Spinal cord (tissue), 10 donors: ENCODE measurements at places on chromosomes 4 and X.

DNA sequence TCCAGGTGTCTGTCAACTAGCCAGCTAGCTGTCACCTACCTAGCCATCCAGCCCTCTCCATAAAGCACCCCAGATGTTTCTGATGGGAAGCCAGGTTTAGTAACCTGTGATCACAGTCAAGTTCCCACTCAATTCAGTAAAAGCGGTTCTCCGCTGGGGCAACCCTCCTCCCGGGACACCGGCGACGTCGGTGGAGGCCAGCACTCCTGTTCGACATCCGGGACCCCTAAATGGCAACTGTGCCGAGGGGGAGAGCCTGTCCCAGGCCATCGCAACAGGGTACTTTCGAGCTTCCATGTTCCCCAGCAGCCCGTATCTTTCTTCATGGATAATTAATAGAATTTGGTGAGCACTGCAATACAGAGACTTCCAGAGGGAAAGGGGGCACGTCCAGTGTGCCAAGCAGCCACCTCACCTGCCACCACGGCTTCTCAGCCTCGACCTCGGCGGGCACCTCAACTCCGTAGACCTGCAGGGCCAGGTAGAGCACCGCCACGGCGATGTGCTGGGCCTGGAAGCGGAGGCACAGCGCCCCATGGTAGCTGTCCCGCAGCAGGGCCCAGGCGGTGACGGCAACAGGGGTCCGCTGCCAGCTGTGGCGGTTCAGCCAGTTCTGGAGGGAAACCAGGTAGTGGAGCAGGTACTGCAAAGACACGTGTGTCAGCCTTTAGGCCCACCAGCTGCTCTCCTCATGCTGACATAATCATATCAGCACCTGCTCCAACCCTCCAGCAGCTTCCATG, 6.7 kb downstream of the CCNQ start:
- no peak for DNase-seq

DNA sequence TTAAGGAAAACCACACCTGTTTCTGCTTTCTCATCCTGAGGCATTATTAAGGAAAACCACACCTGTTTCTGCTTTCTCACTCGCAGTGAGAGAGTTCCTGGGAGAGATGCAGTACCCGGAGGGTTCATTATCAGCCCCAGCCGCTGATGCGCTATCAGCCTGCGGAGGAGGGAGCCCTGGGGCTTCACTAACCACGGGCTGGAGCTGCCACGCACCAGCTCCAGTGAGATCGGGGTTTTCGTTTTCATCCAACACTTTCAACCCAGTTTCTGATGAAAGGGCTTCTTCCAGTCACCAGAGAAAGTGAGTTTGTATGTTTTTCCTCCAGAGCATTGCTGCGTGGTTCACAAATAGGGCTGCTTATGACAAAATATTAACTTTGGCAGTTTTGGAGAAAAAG, 93.2 kb upstream of the PRKX start:
- DNase-seq, result peak; percentile 5

DNA sequence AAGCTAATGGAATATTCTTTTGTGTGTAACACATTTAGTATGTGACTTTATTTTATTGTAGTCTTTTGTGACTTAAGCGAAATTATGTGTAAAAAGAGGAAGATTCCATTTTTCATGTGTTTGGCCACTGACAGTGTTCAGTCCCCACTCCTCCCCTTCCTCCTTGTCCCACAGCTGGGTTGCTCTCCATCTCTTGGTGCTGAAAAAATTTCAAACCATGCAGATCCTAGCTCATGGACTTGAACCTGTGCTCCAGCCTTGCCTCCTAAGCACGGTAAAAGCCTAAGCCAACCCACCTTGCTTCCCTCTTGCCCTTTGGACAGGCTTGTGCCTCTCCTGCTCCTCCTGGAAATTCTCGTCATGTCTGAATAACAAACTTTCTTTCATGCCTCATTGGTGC, 2008.5 kb upstream of the TENM3 start:
- DNase-seq, result no peak

DNA sequence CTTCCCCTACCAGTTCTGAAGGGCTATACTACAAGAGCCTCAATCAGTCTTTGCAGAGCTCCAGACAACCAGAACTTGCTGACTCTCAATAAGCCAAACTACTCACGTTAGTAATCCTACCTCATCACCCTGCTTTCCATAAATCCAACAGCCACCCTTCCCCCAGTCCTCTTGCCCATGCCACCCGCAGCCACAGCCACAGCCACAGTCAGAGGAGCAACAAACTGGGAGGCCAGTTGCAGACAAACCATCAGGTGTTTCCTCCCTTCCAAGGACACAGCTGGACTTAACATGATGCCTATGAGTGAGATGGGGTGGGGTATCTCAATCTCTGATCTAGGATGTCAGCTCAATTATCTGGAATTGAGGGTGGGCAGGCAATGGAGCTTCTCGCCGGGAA, 1.0 kb downstream of the GABRA3 start:
- peak; percentile 3 for DNase-seq

- no peak for DNase-seq
These were observed 309.9 kb downstream of the NKX6-1 start for GRCh38 chr4:84189144-84189543.

- DNase-seq, result no peak
These were observed 306.5 kb downstream of the PRDM5 start for GRCh38 chr4:120616041-120616440.

DNA sequence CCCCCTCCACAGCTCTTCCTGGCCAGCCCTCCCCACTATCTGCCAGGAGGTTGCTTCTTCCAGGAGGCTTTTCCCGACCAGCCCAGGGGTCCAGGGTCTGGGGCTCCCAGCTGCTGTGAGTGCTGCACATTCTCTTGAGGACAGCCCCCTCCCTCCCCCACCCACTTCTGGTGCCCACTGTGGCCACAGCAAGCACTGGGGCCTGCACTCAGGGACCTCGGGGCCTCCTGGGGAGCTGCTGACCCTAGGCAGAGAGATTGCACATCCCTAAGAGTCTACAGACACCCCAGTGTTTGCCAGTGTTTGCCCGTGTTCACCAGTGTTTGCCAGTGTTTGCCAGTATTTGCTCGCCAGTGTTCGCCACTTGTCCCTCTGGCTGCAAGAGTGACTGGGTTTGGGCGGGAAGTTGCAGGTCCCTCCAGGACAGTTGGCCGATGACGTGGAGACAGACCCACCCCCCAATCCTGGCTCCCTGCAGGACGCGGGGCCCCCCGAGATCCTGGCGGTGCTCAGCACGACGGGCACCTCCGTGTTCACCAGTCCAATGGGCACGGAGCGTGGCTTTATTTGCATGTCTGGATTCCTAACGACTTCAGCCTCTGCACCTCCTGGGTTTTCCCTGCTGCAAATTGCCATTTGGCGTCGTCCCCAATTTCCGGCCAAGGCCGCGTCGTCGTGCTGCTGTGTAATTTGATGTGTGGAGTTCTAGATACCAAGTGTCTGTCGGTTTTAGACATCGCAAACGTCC, 87.5 kb upstream of the NKX1-1 start:
- DNase-seq, result no peak

GRCh38 chr4:169164669-169165415, 105.9 kb downstream of the SH3RF1 start:
- no peak for DNase-seq

- DNase-seq, result no peak
These were observed 61.7 kb upstream of the STX18 start for GRCh38 chr4:4603592-4603991.

DNA sequence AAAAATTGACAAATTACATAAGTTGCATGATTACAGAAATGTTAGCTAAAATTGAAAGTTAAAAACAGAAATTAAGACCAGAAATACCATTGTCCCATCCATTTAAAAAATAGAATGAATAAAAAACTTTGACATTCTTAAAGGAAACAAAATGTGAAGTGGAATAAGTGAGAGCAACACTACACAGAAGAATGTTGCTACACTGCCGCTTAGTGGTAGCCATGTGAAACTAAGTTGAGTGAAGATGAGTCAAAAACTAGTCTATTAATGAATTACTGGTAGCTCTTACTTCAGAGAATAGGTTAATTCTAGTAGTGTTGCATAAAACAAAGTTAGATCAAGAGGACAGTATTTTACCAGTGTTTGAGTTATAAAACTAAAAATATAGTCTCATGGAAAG, 571.0 kb upstream of the KLHL4 start:
- peak; percentile 62 for DNase-seq

DNA sequence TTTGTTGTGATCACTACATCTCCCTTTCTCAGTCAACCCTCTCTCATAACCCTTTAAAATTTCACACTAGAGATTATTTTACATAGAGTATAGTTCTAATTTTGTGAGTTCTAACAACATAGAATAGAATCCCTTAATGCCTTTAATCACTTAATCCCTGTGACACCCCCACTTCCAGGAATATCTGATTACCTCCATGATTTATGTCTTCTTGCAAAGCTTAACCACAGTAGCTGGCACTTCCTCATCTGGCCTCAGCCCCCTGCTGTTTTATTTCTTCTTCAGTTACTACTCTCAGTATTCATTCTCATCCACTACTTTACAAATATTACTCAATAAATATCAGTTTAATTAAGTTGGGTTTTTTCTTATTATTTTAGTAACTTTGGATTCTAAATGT, 340.9 kb downstream of the CENPC start:
- DNase-seq, result no peak

DNA sequence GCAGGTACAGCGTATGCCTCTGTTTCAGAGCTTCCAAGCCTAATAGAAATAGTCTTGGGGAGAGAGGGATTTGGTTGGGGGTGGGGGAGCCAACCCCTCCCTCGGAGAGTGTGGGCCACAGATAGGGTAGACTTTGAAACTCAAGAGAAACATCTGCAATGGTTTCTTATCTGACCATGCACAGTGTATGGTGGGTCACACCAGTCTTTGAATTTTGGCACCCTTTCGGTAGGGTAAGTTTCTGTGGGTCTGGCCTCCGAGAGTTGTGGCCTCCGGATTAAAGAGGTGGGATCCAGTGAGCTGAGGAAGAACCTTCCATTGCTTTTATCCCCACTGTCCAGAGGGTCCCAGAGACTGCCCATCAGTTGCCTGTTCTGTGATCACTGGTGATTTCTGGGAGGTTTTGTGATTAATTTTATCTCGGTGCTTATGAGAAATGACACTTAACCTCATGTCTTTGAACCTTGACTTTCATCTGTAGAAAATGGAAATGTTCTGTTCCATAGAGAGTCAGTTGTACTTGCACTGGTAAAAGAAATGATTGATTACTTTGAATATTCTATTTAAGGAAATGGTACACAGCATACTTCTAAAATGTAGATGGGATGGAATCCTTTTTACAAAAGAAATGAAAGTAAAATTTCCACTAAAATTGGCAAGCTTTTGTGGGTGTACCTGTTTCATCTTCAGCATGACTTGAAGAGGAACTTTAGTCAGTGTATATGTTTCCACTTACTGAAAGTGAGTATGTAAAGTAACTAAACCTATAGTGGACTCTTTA, 62.7 kb downstream of the TMEM131L start:
- no peak for DNase-seq

GRCh38 chr4:155572106-155572703, 94.4 kb upstream of the GUCY1A1 start:
- DNase-seq, result no peak

- no peak for DNase-seq
These were observed 98.9 kb downstream of the KLHL8 start for GRCh38 chr4:87121341-87122065.

DNA sequence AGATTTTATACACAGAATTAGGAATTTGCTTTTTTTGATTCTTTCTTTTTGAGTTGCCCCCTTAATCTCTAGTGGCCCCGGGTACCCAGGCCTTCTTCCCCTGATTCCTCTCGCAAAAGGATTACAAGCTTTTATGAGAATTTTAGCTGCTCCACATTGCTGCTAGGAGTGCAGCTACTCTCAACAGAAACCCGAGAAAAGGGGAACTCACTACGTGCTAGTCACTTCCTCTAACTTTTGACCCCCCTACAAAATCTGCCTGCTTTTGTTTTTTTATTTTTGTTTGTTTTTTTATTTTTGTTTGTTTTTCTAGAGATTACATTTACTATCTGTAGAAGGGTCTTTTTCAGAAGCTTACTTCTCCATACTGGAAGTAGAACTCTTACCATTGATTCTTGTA, 64.1 kb downstream of the ZNF81 start:
- no peak for DNase-seq

- no peak for DNase-seq
These were observed 58.2 kb downstream of the ANXA10 start for GRCh38 chr4:168150420-168151050.

DNA sequence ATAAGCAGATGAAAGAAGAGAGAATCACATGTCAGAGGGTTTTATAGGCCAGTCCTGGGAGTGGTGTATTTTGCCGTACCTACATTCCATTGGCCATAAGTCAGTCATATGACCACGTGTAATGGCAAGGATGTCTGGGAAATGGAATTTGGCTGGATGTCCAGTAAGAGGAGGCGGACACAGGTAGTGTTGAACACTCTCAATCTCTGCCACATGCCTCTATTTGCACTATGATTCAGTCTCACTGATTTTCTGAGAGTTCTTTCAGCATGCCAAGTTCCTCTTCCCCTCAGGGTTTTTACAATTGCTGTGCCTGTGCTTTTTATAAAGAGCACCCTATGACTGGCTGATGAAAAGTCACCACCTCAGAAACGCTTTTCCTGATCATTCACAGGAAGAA, 164.2 kb upstream of the GPR101 start:
- no peak for DNase-seq

- DNase-seq, result no peak
These were observed 2407.1 kb downstream of the ARAP2 start for GRCh38 chr4:33837043-33837838.

GRCh38 chrX:154542723-154543424, 3.8 kb downstream of the G6PD start:
- DNase-seq, result no peak

DNA sequence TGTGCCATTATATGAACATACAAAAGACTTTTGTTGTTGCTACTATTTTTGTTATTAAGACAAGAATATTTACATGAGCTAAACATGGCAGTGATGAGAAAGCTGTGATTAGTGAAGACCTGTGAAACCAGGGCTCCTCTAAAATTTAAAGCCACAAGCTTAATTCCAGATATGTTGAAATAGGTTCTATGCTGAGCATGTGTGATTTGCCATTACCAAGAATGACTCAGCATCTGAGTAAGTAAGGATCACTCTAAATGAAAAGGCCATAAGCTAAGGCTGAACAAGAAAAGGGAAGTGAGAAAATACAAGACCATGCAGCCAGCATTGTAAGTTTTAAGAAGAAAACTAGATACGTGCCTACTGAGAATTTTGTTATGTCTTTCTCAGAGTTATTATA, 75.9 kb upstream of the CAMK2D start:
- DNase-seq, result no peak

GRCh38 chrX:9862525-9862924, 76.3 kb downstream of the SHROOM2 start:
- DNase-seq, result no peak

DNA sequence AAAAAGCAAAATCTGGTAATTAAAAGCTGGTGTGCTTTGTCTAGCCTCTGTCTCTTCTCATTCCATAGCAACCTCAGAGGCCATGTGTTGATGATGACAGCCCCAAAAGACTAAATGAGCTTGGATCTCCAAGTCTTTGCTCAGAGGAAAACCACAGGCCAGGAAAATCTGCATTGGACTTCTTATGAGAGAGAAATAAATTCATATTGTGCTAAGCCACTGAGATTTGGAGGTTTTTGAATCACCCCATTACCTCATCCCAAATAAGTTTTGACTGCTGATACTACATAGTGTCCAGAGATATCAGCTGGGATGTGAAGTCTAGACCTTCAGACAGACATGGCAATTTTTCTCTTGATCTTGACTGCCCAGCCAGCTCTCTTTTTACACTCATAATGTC, 178.6 kb upstream of the DIPK2B start:
- no peak for DNase-seq

- DNase-seq, result no peak
These were observed 296.3 kb downstream of the GALNTL6 start for GRCh38 chr4:172109466-172109865.
